Tongue (tissue), 3 donors: ENCODE measurements at places on chromosomes 5 and 9. TPM values are rescaled to one million over a fixed set of nuclear protein-coding genes. Genes with fewer than 3 reads are reported as not detected.

RNF183 gene
- total RNA-seq, result 0.21 TPM

TEX48 gene
- total RNA-seq, result not detected

SNCB gene
- total RNA-seq, result not detected

GDA gene
- 1.8 TPM for total RNA-seq

ZNF454 gene
- total RNA-seq, result 4.7 TPM

SLC36A3 gene
- not detected for total RNA-seq

ADAMTS16 gene
- 2.5 TPM for total RNA-seq

SMARCA2 gene
- 176 TPM for total RNA-seq

AGXT2 gene
- total RNA-seq, result not detected

FCHSD1 gene
- 10.1 TPM for total RNA-seq

ENTPD8 gene
- 0.31 TPM for total RNA-seq

GAS1 gene
- 142 TPM for total RNA-seq

TLX3 gene
- not detected for total RNA-seq

ASTN2 gene
- 7.9 TPM for total RNA-seq

CCL21 gene
- 49.3 TPM for total RNA-seq

DEPDC1B gene
- total RNA-seq, result 10.5 TPM

ARID3C gene
- 0.31 TPM for total RNA-seq

CTXN3 gene
- total RNA-seq, result 4.6 TPM

ANKRD20A1 gene
- not detected for total RNA-seq

DAPK1 gene
- 28.9 TPM for total RNA-seq

ESM1 gene
- total RNA-seq, result 5.0 TPM
